Aorta (tissue), 5 donors: ENCODE measurements at places on chromosomes 4 and X. TPM values are rescaled to one million over a fixed set of nuclear protein-coding genes. Genes with fewer than 3 reads are reported as not detected.

DNA sequence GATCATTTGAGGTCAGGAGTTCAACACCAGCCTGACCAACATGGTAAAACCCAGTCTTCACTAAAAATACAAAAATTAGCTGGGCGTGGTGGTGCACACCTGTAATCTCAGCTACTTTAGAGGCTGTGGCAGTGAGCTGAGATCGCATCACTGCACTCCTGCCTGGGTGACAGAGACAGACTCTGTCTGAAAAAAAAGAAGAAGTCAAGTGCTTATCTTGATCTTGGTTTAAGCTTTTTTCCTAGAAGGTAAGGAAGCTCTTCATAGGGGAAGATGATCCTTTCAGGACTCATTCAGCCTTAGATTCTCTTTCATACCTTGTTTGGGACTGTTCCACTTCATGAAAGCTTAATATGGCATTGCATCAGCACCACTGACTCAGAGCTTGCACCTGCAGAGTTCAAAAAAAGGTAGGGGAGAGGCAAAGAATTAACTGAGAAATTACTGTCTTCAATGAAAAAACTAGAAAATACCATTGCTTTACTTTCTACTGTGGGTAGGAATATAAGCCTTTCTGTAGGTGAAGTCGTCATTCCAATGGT lies 70.8 kb upstream of the EPGN start:
- no peaks in the 10 kb centered on the region for H3K4me1 ChIP-seq
- no peak overlapping the region for H3K4me3 ChIP-seq
- no peak overlapping the region for H3K27ac ChIP-seq
- DNase-seq: no peak
- H3K27me3 ChIP-seq: no peaks in the 10 kb centered on the region

- no peak for DNase-seq
- no peaks in the 10 kb centered on the region for H3K4me1 ChIP-seq
- no peak overlapping the region for H3K4me3 ChIP-seq
- no peaks in the 10 kb centered on the region for H3K27me3 ChIP-seq
These were observed 124.9 kb downstream of the RELL1 start for GRCh38 chr4:37561196-37561802.

GRCh38 chrX:31523884-31524536 lies 452.2 kb upstream of the FTHL17 start:
- no peaks in the 10 kb centered on the region for H3K27me3 ChIP-seq
- H3K27ac ChIP-seq: no peak overlapping the region
- H3K36me3 ChIP-seq: no peaks in the 10 kb centered on the region

MAD2L1 gene
- 1.3 TPM for total RNA-seq

GRCh38 chrX:41336447-41336846 lies 2.5 kb downstream of the DDX3X start:
- H3K36me3 ChIP-seq: no peaks in the 10 kb centered on the region
- DNase-seq: no peak
- H3K4me3 ChIP-seq: peak overlapping the region; percentile 90
- no peak overlapping the region for H3K27ac ChIP-seq
- peaks cover 4% of the 10 kb centered on the region for H3K4me1 ChIP-seq

GRCh38 chrX:8390771-8391170 lies 73.9 kb upstream of the VCX3B start:
- H3K4me1 ChIP-seq: no peaks in the 10 kb centered on the region
- no peaks in the 10 kb centered on the region for H3K36me3 ChIP-seq
- DNase-seq: no peak
- H3K27ac ChIP-seq: no peak overlapping the region
- H3K27me3 ChIP-seq: no peaks in the 10 kb centered on the region

DNA sequence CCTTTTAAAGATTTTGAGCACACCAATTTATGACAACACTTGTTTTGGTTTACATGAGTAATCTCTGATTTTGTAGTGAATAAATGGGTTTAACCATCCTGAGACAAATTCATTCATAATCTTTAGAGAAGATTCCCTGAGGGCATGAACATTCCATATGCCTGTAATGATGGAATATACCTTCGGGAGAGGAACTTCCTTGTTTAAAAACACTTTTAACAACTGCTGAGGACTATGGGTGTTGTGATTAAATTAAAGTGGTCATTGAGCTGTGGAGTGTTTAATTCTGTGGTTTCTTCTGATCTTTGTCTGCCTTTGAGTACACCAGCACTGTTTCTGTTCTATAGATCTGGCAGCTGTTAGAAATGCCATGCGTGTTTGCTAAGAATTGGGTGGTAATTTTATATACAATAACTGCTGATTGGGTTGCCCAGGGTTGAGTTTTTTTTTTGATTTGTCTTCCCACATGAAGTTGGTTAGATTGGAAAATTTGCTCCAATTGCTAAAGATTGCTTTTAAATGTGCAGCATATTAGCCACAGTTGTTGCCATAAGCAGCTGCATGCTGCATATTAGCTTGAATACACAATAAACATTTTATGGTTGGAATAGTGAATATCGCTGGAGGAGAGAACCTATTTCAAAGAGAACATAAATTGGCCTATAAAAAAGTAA lies 86.8 kb downstream of the DCLK2 start:
- no peaks in the 10 kb centered on the region for H3K36me3 ChIP-seq
- H3K27me3 ChIP-seq: no peaks in the 10 kb centered on the region
- DNase-seq: no peak
- H3K27ac ChIP-seq: no peak overlapping the region
- no peak overlapping the region for H3K4me3 ChIP-seq
- H3K4me1 ChIP-seq: no peaks in the 10 kb centered on the region

DNA sequence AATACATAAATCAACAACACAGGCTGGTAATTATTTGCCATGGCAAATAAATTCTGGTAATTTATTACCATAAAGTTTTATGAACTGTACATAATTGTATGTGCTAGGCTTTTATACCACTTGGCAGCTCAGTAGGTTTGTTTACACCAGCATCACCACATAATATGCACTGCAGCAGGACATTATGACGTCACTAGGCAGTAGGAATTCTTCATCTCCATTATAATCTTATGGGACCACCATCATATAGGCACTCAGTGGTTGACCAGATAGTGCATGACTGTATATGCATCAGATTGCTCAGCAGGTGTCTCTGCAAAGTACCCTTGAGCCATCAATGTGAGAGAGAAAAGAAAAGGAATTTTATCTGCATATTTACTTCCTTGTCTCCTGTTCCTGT lies 295.4 kb downstream of the CFAP47 start:
- H3K27me3 ChIP-seq: no peaks in the 10 kb centered on the region
- no peaks in the 10 kb centered on the region for H3K4me1 ChIP-seq
- no peaks in the 10 kb centered on the region for H3K36me3 ChIP-seq
- DNase-seq: no peak
- H3K27ac ChIP-seq: no peak overlapping the region
- no peak overlapping the region for H3K4me3 ChIP-seq

DNA sequence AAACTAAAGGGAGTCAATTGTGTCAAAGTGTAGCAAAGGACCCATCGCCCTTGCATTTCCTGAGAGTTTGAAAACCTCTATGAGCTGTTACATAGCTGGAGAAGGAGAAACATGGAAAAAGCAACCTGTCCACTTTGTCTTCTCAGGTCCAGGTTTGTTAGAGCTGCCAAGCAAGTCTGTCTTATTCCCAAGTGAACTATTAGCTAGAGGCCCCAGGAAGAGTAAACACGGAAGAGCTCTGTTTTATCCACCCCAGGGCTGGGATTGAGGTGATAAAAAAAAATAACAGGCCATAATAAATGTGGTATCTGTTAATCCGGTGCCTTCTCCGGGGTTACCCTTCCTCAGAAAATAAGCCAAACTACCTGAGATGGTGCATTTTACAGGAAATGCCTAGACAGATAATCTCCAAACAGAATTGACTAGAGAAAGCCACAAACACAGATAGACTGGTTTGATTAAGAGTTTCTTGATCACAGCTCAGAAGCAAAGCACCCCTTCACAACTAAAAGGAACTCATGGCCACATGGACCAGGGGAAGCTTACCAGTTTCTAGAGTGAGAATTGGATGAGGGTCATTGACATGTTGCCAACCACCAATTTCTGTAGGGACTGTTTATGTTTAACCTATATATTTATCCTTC lies 35.9 kb upstream of the RELL1 start:
- no peaks in the 10 kb centered on the region for H3K36me3 ChIP-seq
- no peak overlapping the region for H3K27ac ChIP-seq
- H3K27me3 ChIP-seq: no peaks in the 10 kb centered on the region
- no peak for DNase-seq
- no peak overlapping the region for H3K4me3 ChIP-seq

DNA sequence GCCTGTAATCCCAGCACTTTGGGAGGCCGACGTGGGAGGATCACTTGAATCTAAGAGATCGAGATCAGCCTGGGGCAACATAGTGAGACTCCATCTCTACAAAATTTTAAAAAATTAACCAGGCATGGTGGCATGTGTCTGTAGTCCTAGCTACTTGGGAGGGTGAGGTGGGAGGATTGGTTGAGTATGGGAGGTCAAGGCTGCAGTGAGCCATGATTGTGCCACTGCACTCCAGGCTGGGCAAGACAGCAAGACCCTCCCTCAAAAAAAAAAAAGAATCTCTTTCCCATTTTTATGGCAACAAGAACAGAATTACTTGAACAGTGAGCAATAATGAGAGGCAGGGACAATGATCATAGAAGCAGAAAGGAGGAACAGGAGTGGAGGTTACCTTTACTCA lies 94.8 kb downstream of the RNF150 start:
- H3K27ac ChIP-seq: no peak overlapping the region
- no peaks in the 10 kb centered on the region for H3K36me3 ChIP-seq
- H3K4me1 ChIP-seq: no peaks in the 10 kb centered on the region

DNA sequence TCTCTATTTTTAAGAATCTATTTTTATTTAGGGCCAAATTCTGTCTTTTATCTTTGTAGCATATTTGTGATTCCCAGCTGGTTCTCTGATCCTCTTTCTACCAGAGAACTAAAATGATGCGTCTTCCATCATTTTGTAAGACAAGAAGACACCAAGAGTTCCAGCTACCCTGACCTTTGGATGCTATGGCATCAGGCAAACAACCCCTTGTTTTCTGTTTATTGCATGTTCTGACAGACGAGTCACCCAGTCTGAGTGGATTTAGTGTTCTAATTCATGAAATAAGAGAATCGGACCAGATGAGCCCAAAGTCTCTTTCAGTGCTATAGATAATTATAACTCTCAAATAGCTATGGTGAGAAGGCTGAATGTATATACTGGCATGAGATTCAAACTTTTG lies 69.7 kb downstream of the ZFYVE28 start:
- H3K27ac ChIP-seq: no peak overlapping the region
- H3K4me1 ChIP-seq: no peaks in the 10 kb centered on the region
- no peaks in the 10 kb centered on the region for H3K36me3 ChIP-seq
- H3K4me3 ChIP-seq: no peak overlapping the region
- H3K27me3 ChIP-seq: no peaks in the 10 kb centered on the region

GRCh38 chr4:23932186-23932585 lies 42.3 kb upstream of the PPARGC1A start:
- no peaks in the 10 kb centered on the region for H3K4me1 ChIP-seq
- H3K27ac ChIP-seq: no peak overlapping the region
- no peak overlapping the region for H3K4me3 ChIP-seq
- no peak for DNase-seq

DNA sequence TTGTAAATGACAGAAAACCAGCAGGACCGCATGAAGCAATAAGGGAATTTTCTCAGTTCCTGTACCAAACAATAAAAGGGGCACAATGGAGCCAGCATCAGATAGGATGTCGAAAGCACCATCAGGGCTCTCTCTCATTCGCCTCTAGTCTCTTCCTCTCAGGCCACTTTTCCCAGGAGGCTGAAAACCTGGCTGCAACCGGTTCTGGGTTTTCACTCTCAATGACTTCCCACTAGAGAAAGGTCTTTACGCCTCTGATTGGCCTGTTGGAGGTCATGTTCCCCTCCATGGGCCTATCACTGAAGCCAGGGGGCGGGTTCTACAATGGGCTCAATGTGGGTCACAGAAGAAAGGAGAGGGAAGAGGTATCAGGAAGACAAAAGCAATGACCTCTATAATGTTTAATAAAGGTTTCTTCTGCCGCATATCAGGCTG lies 29.3 kb downstream of the ZNF827 start:
- H3K4me3 ChIP-seq: no peak overlapping the region
- H3K36me3 ChIP-seq: no peaks in the 10 kb centered on the region
- H3K4me1 ChIP-seq: peaks cover 7% of the 10 kb centered on the region
- H3K27ac ChIP-seq: no peak overlapping the region

GRCh38 chr4:117908306-117909207 lies 125.7 kb upstream of the NDST3 start:
- H3K4me3 ChIP-seq: no peak overlapping the region
- H3K4me1 ChIP-seq: no peaks in the 10 kb centered on the region
- no peak overlapping the region for H3K27ac ChIP-seq
- no peak for DNase-seq
- H3K27me3 ChIP-seq: no peaks in the 10 kb centered on the region

FAT4 gene
- 40.5 TPM for total RNA-seq

- DNase-seq: no peak
- no peaks in the 10 kb centered on the region for H3K36me3 ChIP-seq
- peaks cover 2% of the 10 kb centered on the region for H3K4me1 ChIP-seq
- H3K27me3 ChIP-seq: no peaks in the 10 kb centered on the region
These were observed 46.8 kb upstream of the PITX2 start for GRCh38 chr4:110669663-110670062.

- no peaks in the 10 kb centered on the region for H3K4me1 ChIP-seq
- no peak for DNase-seq
- H3K27ac ChIP-seq: no peak overlapping the region
- no peaks in the 10 kb centered on the region for H3K27me3 ChIP-seq
- no peak overlapping the region for H3K4me3 ChIP-seq
These were observed 21.8 kb upstream of the PPA2 start for GRCh38 chr4:105495667-105496066.

DNA sequence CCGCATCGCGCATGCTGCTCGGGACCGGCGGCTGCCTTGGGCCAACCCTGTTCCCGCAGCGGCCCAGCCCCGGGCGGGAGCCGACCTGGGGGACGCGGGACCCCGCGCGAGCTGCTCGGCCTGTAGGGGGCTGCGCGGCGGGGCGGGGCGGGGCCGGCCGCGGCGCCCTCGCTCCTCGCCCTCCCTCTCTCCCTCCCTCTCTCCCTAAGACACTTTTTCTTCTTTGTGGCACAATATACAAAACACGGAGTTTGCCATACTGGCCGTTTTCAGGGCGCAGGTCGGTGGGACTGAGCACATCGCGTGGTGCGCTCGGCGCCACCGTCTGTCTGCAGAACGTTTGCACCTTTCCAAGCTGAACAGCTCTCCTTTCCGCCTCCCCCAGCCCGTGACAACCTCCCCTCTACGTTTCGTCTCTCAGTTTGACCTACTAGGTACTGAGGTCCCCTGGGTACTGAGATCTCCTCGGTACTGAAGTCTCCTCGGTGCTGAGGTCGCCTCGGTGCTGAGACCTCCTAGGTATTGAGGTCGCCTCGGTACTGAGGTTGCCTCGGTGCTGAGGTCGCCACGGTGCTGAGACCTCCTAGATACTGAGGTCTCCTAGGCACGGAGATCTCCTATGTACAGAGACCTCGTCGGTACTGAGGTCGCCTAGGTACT lies 261.1 kb upstream of the PLCXD1 start:
- no peaks in the 10 kb centered on the region for H3K27me3 ChIP-seq
- no peak overlapping the region for H3K4me3 ChIP-seq
- no peak for DNase-seq
- H3K4me1 ChIP-seq: no peaks in the 10 kb centered on the region
- no peaks in the 10 kb centered on the region for H3K36me3 ChIP-seq
- no peak overlapping the region for H3K27ac ChIP-seq

NAA11 gene
- not detected for total RNA-seq
